Left cardiac atrium (tissue), 4 donors: ENCODE measurements at places on chromosomes 12 and 14. TPM values are rescaled to one million over a fixed set of nuclear protein-coding genes. Genes with fewer than 3 reads are reported as not detected.

The PAH gene
- total RNA-seq, result not detected

GRCh38 chr12:5914387-5915149 is 30.5 kb downstream of the ANO2 start:
- DNase-seq, result no peak

- peak; percentile 78 for DNase-seq
Measured at GRCh38 chr12:6167327-6168280, 32.6 kb upstream of the CD9 start.

- DNase-seq, result no peak
Measured at GRCh38 chr14:50501642-50502041, 30.7 kb downstream of the MAP4K5 start.

DNA sequence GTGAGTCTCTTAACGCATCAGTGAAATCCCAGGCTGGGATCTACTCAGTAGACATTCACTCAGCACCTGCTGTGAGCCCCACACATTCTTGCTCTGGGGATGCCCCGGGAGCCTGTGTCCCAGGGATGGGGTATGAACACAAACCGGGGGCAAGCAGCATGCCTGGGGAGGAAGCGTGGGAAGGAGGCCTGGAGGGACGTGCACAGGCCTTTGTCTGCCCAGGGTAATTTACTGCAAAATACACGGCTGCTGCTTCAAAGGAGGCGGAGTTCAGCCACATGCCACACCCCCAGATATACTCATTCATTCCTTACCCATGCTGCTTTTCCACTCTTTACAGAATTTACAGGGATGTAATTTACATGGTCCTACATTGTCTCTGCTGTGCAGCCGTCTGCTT is 187.8 kb downstream of the ADGRD1 start:
- DNase-seq, result no peak

DNA sequence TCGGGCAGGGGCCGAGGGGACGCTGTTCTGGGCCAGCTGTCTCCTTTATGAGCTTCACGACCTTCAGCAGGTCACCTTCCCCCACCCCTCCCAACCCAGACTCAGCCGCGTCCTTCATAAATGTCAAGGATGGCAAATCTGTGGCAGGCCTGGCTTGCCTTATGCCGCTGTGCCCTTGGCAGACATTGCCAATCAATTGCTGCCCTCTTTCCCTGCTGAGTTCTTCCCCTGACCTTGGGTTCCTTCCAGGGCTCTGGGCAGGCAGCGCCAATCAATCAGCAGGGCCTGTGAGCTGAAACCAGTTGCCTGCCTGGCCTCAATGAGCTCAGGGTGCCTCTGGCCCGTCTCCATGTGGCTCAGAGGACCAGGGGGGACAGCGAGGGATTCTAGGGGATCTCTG is 7.7 kb downstream of the FAM222A start:
- DNase-seq, result peak; percentile 53

- no peak for DNase-seq
Measured at GRCh38 chr14:103973354-103973753, 31.0 kb upstream of the RD3L start.

The KRT86 gene
- not detected for total RNA-seq

DNA sequence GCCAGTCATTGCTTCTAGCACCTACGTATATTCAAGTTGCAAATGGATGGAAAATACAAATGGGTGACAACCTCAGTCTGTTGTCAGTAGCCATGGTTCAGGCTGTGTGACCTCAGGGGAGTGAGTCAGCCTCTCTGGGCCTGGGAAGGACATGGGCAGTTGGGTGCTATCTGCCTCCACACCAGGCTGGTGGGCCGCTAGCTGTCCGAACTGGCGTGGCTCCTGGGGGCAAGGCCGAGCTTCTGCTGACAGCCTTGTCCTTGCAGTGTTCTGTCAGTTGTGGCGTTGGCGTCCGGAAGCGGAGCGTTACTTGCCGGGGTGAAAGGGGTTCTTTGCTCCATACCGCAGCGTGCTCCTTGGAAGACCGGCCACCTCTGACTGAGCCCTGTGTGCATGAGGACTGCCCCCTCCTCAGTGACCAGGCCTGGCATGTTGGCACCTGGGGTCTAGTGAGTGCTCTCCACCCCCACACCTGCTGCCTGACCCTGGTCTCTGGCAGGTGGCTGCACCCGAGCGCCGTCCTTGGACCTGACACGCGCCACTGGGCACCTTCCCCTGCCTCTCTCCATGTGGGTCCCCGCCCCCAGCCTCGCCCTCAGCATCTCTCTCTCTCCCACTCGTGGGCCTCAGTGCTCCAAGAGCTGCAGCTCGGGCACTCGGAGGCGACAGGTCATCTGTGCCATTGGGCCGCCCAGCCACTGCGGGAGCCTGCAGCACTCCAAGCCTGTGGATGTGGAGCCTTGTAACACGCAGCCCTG is 17.1 kb downstream of the PAPLN start:
- DNase-seq, result peak; percentile 19

GRCh38 chr14:104552738-104553125 is 26.8 kb upstream of the C14orf180 start:
- DNase-seq, result peak; percentile 2
